Activated naive CD4-positive, alpha-beta T cell (primary cell): ENCODE measurements at places on chromosomes 12 and 14.

DNA sequence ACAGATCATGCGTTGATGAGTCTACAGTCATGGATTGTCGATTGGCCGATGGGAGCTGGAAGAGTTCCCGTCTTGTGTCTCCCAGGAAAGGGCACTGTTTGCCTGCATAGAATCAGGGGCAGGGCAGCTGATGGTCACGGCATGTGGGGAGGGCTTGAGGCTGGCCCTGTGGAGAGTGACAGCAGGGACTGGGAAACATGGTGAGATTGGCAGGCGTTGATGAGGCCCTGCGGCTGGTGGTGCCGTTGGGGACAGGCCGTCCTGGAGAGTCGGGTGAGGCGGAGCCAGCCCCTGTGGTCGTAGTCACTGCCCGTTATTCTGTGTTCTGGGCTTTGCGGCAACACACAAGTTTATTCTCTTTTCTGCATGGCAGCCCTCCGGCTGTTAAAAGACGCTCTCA lies 52.9 kb downstream of the TECPR2 start:
- no peak for DNase-seq

- no peak for DNase-seq
Observed at GRCh38 chr12:66072135-66072534, 58.4 kb downstream of the LLPH start.

DNA sequence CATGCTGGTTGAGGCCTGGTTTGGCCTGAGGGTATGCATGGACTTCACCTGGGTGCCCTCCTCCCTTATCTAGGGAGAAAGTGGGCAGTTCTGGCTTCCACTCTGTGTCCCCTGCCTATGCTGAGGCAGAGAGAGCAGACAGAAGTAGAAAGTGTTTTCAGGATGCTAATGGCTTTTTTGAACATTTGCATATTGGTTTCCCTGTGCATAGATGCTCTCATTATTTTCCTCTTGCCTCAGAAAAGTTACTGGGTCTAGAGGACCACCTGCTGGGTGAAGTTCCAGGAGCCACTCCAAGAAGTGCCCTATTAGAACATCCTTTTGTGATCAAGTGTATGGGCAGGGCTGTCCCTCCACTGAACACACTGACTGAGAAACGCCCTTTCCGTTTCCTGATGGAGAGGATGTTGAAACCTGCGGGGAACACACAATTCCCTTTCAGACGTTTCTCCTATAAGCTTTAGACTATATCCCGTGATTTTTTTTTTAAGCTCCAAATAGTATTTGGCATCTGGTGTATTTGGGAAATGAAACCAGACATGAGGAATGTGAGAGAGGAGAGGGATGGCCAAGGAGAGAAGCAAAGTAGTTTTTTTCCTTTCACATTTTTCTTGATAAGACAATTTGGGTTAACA lies 66.6 kb downstream of the DAAM1 start:
- no peak for DNase-seq

DNA sequence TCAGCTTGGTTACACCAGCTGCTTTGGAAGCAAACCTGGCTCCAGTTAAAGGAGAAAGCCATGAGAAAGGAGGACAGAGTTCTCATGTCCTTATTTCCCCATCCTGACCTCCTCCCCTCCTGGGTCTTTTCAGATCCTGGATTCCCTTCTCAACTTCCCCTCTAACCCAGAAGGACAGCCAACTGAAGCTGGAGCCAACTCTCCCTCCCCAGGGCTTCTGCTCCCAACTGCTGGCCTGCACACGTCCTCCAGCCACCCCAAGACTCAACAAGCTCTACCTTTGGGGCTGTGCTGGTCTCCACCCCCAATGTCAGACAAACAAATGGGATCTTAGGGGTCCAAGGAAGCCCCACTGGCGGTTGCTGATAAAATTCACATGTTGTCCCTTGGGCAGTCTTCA lies 651.1 kb upstream of the TBX3 start:
- DNase-seq, result no peak

DNA sequence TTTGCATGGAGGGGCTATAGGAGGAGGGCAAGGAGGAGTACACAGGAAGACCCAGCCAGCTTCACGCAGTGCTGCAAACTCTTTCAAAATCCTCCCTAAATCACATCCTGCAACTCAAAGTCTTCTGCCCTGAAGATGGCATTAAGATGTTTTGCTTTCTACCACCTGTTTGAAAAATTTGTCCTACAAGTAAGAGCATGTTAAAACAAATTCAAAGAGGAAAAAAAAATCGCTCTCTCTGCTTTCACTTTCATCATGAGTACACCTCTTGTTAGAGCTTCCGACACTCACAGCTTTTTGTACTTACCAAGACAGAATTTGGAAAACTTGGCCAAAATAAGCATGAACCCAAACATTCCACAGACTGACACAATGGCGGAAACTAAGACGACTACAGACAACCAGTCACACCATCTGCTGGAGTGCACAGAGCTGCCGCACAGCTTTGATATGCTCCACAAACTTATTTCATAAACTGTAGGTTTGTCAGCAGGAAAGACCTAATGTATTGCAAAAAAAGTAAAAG lies 21.3 kb downstream of the GCH1 start:
- DNase-seq, result peak; percentile 4

- no peak for DNase-seq
Observed at GRCh38 chr12:18467620-18468245, 206.4 kb downstream of the PIK3C2G start.
